Activated naive CD8-positive, alpha-beta T cell treated with anti-CD3 and anti-CD28 coated beads, Interleukin-2, amount 50 U/mL, for 24 hours (primary cell): ENCODE measurements at places on chromosomes 13 and 19.

DNA sequence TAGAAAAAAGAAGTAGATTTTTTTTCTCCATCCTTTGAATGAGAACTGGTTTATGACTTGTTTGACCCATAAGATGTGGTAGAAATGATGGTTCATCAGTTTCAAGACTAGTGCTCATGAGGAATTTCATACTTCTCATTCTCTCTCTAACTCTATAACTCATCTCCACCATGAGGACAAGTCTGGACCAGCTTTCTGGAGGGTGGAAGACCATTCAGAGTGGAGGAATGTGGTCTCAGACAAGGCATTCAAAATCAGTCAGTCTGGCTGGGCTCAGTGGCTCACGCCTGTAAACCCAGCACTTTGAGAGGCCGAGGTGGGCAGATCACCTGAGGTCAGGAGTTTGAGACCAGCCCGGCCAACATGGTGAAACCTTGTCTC, 3.5 kb upstream of the EID2 start:
- DNase-seq = no peak
- peak overlapping the region; percentile 66 for H3K27ac ChIP-seq
- H3K4me1 ChIP-seq = peaks cover 51% of the 10 kb centered on the region
- H3K4me3 ChIP-seq = no peak overlapping the region
- H3K27me3 ChIP-seq = peaks cover 2% of the 10 kb centered on the region
- H3K36me3 ChIP-seq = peaks cover 4% of the 10 kb centered on the region

- DNase-seq = no peak
- peaks cover 35% of the 10 kb centered on the region for H3K4me1 ChIP-seq
- H3K27ac ChIP-seq = peak overlapping the region; percentile 31
- no peak overlapping the region for H3K4me3 ChIP-seq
Measured at GRCh38 chr19:16088351-16089009, 12.2 kb downstream of the TPM4 start.

DNA sequence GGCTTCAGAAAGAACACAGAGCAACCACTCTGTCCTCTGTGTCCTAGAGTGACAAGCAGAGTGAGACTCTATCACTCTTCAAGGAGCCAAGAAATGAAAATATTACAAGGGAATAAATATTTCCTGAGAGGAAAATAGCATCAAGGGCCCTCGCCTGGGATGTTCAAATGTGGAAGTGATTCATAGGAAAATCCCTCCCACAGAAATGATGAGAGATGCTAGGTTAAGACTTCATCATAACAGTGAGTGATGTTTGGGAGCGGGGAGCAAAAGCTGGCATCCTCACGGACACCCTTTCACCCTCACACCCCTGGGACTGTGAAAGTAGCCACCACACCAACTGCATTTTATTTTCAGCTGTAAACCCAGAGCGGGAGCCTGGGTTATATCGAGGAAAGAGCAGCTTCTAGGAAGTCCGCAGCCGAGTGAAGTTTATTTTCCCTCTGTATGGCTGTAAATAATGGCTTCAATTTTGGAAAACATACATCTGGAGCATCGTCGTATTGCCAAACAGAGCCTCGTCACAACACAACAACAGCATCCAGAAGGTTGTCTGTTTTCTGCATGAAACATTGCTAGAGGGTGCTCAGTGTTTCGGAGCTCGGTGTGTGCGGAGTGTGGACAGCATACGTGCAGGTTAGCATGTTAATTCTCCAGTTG, 54.8 kb downstream of the DLEU7 start:
- no peak for DNase-seq
- peaks cover 4% of the 10 kb centered on the region for H3K27me3 ChIP-seq
- no peak overlapping the region for H3K27ac ChIP-seq
- H3K36me3 ChIP-seq = no peaks in the 10 kb centered on the region

DNA sequence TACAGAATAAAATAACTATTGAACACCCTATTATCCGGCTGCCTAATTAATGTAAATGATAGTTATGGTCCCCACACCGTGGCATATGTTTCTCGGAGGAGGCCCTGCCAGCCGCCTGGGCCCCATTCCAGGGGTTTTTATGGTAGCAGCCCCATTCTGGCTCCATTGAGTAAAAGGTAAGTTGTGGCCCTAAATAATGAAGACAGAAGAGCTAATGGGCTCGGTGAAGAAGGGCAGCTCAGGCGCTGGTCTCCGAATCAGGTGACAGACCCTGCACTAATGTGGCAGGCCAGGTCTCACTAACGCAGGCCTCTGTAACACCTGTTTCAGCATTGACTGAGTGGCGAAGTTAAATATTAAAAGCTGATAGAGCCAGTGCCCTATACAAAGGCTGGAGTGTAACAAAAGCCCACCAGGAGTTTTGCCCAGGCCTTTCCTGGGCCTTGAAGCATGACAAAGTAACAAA, 19.1 kb downstream of the POP4 start:
- H3K4me3 ChIP-seq = no peak overlapping the region
- H3K27me3 ChIP-seq = no peaks in the 10 kb centered on the region
- no peaks in the 10 kb centered on the region for H3K36me3 ChIP-seq
- H3K4me1 ChIP-seq = peaks cover 51% of the 10 kb centered on the region
- H3K27ac ChIP-seq = peak overlapping the region; percentile 22
- no peak for DNase-seq

GRCh38 chr19:33275933-33276619, 26.3 kb downstream of the CEBPA start:
- no peak overlapping the region for H3K27ac ChIP-seq
- peaks cover 16% of the 10 kb centered on the region for H3K4me1 ChIP-seq
- H3K36me3 ChIP-seq = no peaks in the 10 kb centered on the region
- no peak overlapping the region for H3K4me3 ChIP-seq

DNA sequence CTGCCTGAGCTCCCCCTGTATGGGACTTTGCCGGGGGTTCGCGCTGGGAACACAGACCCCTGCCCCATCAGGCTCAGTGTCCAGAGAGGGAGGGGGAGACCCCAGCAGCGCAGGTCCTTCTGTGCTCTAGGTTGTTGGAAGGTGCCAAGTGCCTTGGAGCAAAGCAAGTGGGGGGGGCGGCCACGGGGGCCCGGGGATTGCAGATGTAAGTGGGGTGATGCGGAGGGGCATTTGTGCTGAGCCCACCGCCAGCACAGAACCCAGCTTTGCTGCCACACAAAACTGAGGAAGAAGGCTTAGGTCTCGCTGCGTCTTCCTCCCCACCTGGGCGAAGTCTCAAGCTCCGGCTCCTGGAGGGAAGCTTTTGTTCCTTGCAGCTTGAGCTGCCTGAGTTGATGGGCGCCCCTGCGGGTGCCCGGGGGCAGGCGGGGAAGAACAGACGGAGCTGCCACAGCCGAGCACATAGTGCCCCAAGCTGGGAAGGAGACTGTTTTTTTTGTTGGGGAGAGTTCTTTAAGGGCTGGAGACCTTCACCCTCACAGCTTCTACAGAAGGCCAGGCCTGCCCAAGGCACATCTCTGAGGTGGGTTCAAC, 1.5 kb upstream of the NTN5 start:
- H3K27ac ChIP-seq = no peak overlapping the region
- H3K27me3 ChIP-seq = no peaks in the 10 kb centered on the region
- no peaks in the 10 kb centered on the region for H3K36me3 ChIP-seq
- H3K4me1 ChIP-seq = peaks cover 8% of the 10 kb centered on the region
- no peak overlapping the region for H3K4me3 ChIP-seq

DNA sequence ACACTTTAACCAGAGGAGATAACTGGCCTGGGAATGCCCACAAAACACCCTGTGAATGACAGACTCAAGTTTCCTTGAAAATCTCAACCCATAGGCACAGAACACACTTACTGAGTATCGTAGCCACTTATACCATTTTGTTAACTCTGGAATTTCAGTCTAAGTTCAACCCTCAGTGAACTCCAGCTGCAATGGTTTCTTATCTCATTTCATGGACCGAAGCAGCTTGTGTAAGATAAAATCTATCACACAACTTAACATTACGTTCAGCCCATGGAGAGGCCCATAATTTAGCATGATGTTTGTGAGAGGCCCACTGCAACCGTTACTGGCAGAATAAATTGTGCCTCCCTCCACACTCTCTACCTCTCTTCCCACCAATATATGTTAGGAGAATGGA, 323.0 kb downstream of the DNAJC15 start:
- no peak for DNase-seq
- H3K36me3 ChIP-seq = no peaks in the 10 kb centered on the region
- no peak overlapping the region for H3K27ac ChIP-seq
- no peaks in the 10 kb centered on the region for H3K4me1 ChIP-seq

DNA sequence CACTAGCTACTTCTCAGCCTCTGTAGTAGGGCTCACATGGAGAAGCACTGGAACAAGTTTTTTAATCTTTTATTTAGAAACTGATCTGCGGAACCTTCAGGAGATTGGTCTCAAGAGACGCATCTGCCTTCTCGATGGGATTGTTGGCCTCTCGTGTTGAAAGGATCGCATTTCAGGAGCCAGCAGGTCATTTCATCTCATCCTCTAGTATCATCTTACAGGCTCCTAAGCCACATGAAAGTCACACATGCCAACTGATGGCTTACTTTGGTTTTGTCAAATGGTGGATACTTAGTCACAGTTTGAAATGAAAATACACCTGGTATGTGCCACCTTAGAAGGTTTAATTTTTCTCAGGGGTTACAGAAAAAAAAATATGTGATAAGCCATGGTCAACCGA, 1703.6 kb downstream of the EFNB2 start:
- DNase-seq = no peak
- H3K4me3 ChIP-seq = no peak overlapping the region
- no peaks in the 10 kb centered on the region for H3K36me3 ChIP-seq
- H3K27ac ChIP-seq = no peak overlapping the region
- H3K4me1 ChIP-seq = no peaks in the 10 kb centered on the region

GRCh38 chr13:42388326-42388725, 116.4 kb downstream of the AKAP11 start:
- H3K36me3 ChIP-seq = peaks cover 8% of the 10 kb centered on the region
- peak overlapping the region; percentile 32 for H3K27ac ChIP-seq
- DNase-seq = no peak
- no peaks in the 10 kb centered on the region for H3K27me3 ChIP-seq
- no peak overlapping the region for H3K4me3 ChIP-seq
- peaks cover 55% of the 10 kb centered on the region for H3K4me1 ChIP-seq

GRCh38 chr13:20571676-20572075, 4.7 kb downstream of the IFT88 start:
- H3K36me3 ChIP-seq = peaks cover 18% of the 10 kb centered on the region
- no peaks in the 10 kb centered on the region for H3K27me3 ChIP-seq
- H3K27ac ChIP-seq = no peak overlapping the region
- no peak overlapping the region for H3K4me3 ChIP-seq

DNA sequence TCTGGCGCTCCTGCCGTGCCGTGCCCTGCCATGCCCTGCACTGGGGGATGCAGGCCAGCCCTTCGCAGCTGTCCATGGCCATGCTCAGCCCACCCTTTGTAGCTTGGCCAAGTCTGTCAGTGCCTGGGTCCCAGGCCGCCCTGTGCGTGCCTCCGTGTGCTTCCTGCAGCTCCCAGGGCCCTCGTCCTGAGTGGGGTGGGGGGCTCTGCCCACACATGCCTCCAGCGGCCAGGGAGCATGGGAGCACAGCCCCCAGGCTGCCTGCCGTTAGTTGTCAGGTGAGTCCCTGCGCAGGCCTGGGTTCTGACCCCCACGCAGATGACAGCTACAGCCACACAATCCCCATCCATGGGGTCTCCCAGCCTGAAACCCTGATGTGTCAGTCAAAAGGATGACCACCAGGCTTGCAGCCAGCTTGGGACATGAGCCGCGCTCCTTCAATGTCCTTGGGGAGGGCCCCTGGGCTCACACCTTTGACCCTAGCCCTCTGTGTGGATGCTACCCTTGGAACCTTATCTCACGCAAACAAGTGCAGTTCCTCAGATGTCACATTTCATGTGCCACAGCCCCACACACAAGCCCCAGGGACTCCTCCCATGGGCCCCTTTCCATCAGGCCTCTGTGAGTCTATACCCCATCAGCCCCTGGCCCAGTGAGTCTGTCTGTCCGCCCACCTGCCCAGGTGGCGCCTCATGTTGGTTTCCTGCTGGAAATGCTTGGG, 24.5 kb downstream of the TMED1 start:
- H3K27ac ChIP-seq = no peak overlapping the region
- peaks cover 19% of the 10 kb centered on the region for H3K36me3 ChIP-seq

DNA sequence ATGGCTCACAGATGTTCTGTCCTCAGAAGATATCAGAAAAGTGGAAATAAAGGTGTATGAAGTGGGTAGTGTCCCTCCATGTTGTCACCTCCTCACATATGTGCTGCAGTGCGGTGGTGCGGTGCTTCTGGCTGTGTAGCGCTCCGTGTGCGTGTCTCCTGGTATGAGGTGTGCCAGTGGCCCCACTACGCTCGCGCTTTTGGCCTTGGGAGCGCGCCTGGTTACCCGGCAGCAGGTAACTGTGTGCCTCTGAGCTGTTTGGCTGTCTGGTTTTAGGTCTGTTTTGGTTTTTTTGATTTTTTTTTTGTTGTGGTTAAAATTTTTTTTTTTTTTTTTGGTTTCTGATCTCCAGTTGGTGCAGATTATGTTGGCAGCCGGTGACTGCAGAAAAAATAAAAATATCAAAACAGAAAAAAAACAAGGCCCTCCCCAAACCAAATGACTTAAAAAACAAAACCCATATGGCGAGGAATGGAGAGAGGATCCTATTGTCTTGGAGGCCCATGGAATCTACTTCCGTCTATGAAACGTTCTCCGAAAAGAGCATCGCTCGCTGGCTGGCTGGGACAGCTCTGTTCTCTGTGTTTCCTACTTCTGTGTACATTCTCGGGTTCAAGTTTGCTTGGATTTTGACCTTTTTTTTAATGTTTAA, 7.9 kb downstream of the HNRNPL start:
- no peak for DNase-seq
- H3K27me3 ChIP-seq = no peaks in the 10 kb centered on the region
- peak overlapping the region; percentile 81 for H3K4me3 ChIP-seq
- H3K36me3 ChIP-seq = peaks cover 93% of the 10 kb centered on the region
- H3K27ac ChIP-seq = peak overlapping the region; percentile 96
- H3K4me1 ChIP-seq = peaks cover 82% of the 10 kb centered on the region
